Stimulated activated CD8-positive, alpha-beta memory T cell treated with anti-CD3 and anti-CD28 coated beads, Interleukin-7, amount 100 ng/mL, for 1 hour (primary cell): ENCODE measurements at places on chromosomes 2 and 18.

- DNase-seq: no peak
Observed at GRCh38 chr2:23427976-23428375, 43.0 kb downstream of the KLHL29 start.

GRCh38 chr2:175450029-175450760 is 268.7 kb upstream of the ATP5MC3 start:
- no peak for DNase-seq

GRCh38 chr2:128833664-128834027 is 515.0 kb upstream of the HS6ST1 start:
- DNase-seq: no peak

- no peak for DNase-seq
Observed at GRCh38 chr2:196758474-196759377, 40.8 kb downstream of the GTF3C3 start.

DNA sequence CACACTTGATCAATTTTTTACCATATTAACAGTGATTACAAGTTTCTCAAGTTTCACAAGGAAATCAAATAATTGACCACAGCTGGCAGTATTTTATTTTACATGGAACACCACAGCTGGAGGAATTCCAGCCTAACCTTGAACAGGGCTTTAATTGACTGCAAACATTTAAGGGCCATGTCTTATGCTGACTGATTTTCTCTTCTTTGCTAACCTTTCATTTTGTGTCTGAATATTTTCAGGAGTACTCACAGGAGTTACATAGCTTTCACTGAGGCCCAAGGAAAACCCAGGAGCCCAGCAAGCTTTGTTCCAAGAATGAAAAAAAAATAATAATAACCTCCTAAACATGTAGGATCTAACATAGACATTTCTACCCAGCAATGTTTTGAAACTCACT is 49.6 kb downstream of the FRZB start:
- no peak for DNase-seq

- DNase-seq: no peak
Observed at GRCh38 chr18:80106482-80107051, 2.5 kb upstream of the ADNP2 start.

GRCh38 chr2:162037028-162037795 is 36.8 kb downstream of the DPP4 start:
- DNase-seq: no peak

DNA sequence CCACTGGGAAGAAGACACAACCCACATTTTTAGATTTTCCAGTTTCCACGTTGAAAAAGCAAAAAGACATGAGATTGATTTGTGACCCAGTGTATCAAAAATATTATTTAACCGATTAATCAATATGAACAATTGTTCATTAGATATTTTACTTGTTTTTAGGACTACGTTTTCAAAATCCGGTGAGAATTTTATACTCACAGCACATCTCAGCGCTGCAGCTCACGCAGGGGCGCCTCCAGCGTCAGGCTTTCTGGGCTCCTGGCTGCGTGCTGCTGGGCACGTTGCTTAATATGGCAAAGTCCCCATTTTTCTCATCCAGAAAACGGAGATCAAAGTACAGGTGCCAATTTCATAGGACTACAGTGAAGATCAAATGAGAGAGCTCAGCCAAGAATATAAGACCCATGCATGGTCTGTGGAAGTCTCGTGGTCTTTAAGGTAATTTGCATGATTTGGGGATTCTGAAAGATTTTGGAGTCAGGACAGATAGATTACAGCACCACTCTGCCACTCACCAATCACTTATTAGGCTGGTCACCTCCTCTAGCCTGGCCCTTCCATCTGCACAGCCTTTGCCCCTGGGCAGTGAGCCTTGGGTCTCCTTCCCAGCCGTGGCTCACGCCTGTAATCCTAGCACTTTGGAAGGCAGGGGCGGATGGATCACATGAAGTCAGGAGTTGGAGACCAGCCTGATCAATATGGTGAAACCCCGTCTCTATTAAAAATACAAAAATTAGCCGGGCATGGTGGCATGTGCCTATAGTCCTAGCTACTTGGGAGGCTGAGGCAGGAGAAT is 36.2 kb downstream of the PTPN18 start:
- no peak for DNase-seq

GRCh38 chr2:74401891-74402290 is 19.5 kb downstream of the C2orf81 start:
- no peak for DNase-seq

DNA sequence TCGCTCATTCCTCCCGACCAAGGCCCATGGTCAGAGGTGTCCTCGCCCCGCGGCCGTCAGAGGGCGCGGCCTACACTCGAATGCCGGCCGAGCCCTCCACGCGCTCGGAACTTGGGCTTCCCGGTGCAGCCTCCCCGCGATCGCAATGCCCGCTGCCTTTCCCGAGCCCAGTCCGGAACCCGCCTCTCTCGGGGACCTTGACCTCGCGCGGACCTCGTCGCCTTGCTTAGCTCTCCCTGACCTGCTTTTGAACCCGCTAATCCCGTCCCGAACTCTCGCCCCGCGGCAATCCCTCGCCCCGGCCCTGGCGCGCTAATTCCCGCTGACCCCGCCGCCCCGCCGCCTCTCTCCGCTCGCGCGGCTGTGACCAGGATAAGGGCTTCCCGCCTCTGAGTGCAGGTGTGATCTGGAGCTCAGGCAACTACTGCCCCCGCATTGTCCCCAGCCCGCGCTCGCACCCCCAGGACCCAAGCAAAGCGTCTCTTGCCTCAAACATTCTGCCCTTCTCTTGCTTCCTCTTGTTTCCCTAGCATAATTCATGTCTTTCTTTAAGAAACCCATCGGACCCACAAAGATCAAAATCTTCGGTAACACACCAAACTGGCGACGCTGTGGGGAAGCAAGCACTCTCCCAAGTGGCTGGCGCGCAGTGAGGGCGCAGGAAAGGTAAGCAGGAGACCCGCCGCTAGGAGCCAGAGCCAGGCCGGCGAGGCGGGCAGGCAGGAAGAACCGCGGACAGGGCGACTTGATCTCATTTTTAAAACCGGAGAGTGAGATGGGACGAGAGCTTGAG is 46.6 kb upstream of the ATP6V1B1 start:
- no peak for DNase-seq

DNA sequence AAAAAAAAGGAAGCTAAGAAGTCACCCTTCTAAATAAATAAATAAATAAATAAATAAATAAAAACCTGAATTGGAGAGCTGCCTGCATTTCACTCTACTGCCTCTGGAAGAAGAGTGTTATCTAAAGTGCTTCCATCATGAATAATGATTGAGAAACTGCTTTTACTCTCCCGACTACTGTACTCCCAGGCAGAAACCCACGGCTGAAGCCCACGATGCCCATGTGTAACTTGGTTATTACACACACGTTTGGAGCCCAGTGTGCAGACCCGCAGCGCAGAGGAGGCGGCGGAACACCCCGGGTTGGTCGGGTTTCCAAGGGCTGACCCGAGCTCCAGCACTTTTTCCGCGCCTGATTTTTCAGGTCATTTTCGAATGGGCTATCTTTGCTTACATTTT is 697 bp upstream of the SPATS2L start:
- no peak for DNase-seq

- DNase-seq: no peak
Observed at GRCh38 chr2:218516614-218517013, 51.5 kb downstream of the USP37 start.

GRCh38 chr2:144625226-144625625 is 105.3 kb upstream of the ZEB2 start:
- DNase-seq: no peak

DNA sequence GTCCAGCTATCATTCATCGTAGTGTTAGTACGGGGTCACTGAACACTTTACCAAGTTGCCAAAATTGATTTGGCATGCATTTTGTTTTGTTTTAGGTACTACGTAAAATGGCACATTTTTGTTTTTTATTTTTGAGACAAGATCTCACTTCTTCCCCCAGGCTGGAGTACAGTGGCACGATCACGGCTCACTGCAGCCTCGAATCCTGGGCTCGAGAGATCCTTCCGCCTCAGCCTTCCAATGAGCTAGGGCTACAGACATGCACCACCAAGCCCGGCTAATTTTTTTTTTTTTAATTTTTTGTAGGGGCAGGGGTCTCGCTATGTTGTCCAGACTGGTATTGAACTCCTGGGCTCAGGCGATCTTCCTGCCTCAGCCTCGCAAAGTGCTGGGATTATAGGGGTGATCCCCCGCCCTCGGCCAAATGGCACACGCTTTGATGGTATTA is 786 bp downstream of the TAF1B start:
- DNase-seq: no peak

DNA sequence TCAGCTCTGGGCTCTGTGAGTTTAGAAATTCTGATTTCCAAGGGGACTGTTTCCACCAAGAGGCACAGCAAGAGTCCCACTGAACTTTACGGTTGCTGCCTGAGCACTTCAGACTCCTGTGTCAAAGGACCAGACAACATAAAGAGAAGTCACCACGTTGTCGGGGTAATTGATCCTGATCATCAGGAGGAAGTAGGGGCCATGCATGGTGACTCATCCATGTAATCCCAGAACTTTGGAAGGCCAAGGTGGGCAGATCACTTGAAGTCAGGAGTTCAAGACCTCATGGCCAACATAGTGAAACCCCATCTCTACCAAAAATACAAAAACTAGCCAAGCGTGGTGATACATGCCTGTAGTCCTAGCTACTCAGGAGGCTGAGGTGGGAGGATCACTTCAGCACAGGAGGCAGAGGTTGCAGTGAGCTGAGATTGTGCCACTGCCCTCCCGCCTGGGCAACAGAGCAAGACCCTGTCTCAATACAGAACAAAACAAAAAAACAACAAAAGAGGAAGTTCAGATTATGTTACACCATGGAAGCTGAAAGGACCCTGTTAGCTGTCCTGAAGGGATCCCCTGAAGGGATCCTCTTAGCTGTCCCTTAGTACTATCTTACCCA is 9.4 kb upstream of the ASXL2 start:
- DNase-seq: no peak

- no peak for DNase-seq
Observed at GRCh38 chr18:44693030-44693784, 12.5 kb downstream of the SETBP1 start.

GRCh38 chr2:231890896-231891513 is 35.2 kb downstream of the NPPC start:
- DNase-seq: no peak

DNA sequence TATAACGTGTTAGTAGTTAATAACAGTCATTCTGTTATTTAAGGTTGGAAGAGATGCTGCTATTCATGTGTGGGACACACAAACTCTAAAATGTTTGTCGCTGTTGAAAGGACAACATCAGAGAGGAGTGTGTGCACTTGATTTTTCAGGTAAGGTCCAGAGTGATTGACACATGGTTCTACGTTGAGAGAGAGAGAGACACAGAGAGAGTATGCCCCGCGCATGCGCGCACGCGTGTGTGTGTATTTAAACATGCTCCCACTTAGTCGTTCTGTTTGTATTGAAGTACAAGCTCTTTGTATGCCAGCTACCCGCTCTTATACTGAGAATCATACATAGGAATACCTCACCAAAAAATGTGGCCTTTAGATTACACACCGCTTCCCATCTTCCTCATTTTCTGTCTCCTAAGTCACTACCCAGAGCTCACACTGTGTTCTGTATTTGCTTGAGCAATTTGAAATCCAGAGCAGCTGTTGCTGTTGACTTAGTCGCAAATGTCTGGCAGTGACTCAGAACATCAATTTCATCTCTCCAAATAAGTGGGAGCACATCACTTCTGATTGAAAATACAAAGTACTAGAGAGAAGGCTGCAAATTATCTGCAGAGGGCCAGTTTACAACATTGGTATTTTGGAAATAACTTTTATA is 148.1 kb downstream of the EML6 start:
- DNase-seq: no peak

DNA sequence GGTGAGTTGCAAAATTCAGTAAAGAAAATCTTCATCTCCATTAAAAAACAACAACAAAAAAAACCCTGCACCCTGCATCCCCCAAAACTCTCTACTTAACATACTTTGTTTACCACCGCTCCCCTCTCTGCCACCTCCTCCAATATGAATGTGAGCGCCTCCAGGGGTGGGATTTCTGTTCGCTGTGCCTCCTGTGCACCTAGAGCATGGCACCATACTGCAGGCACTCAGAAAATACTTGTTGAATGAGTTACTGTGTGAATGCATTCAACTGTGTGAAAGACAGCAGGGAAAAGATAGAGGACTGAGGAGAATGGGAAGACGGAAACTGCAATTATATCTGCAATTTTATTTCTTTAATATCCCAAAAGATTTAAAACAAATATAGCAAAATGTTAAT is 4.5 kb downstream of the CEBPZ start:
- no peak for DNase-seq

- DNase-seq: no peak
Observed at GRCh38 chr2:222248256-222248655, 50.5 kb downstream of the PAX3 start.

DNA sequence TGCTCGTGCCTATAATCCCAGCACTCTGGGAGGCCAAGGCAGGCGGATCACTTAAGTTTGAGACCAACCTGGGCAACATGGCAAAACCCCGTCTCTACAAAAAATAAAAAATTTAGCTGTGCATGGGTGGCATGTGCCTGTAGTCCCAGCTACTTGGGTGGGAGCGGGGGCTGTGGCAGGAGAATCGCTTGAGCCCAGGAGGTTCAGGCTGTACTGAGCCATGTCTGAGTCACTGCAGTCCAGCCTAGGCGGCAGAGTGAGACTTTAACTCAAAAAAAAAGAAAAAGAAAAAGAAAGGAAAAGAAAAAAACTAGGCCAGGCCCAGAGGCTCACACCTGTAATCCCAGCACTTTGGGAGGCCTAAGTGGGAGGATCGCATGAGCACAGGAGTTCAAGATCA is 30.8 kb downstream of the TWSG1 start:
- no peak for DNase-seq

GRCh38 chr2:170276056-170276455 is 98.1 kb downstream of the MYO3B start:
- no peak for DNase-seq

GRCh38 chr18:72697706-72698105 is 153.6 kb upstream of the CBLN2 start:
- no peak for DNase-seq

DNA sequence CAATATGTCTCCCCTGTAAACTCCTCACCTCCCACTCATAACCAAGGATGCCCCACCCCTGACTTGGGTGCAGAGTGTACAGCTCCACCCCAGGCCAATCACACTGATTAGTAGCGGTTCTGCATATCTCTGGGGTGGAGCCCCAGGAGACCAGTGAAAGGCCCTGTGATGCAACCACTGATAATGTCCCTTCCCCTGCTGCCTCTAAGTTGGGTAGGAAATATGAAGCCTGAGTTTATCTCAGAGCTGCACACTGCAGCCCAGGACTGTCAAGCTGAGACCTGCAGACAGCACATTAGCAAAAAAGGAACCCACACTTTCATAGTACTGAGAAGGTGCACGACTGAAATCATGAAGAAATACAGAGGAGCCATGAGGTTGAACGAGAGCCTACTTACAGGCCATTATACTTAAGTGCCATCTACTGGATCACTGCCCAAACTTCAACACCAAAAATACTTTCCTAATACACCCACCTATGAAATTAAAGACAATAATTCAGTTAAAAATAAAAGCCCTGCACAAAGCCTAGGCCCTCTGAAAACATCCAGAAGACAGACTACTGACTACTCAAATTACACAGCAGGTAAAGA is 455.4 kb upstream of the LRRTM4 start:
- DNase-seq: no peak

- no peak for DNase-seq
Observed at GRCh38 chr18:12840382-12840781, 43.7 kb downstream of the PTPN2 start.
